Progenitor cell of endocrine pancreas (in vitro differentiated cells): ENCODE measurements at places on chromosomes 6 and 20. TPM values are rescaled to one million over a fixed set of nuclear protein-coding genes. Genes with fewer than 3 reads are reported as not detected.

- no peaks in the 10 kb centered on the region for H3K27me3 ChIP-seq
- H3K27ac ChIP-seq, result no peak overlapping the region
- H3K36me3 ChIP-seq, result peaks cover 4% of the 10 kb centered on the region
- H3K4me3 ChIP-seq, result no peak overlapping the region
- H3K4me1 ChIP-seq, result peaks cover 9% of the 10 kb centered on the region
- DNase-seq, result no peak
These were observed 449.4 kb downstream of the PTPRT start for GRCh38 chr20:42740226-42740870.

DNA sequence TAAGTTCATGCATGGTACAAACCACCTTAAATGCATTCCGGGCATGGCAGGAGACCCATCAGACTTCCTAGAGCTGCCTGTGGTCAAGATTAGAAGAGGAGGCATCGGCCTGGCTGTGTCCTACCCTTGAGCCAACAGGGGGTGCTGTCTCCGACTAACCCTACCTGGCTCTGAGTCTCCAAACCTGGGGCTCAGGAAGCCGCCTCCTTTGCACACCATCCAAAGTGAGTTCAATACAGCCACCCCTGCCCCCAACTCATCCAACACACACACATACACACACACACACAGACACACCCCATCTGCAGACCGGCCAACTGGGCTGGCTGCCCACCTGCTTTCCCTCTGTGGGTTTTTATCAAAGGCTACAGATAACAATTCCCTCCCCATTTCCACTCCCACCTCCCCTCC, 77.0 kb downstream of the JPH2 start:
- H3K27me3 ChIP-seq, result peaks cover 25% of the 10 kb centered on the region
- H3K4me3 ChIP-seq, result no peak overlapping the region
- peaks cover 1% of the 10 kb centered on the region for H3K4me1 ChIP-seq
- no peaks in the 10 kb centered on the region for H3K36me3 ChIP-seq
- H3K27ac ChIP-seq, result no peak overlapping the region

- H3K4me3 ChIP-seq, result no peak overlapping the region
- H3K27me3 ChIP-seq, result no peaks in the 10 kb centered on the region
- no peaks in the 10 kb centered on the region for H3K4me1 ChIP-seq
- no peak overlapping the region for H3K27ac ChIP-seq
These were observed 431.0 kb upstream of the IRAK1BP1 start for GRCh38 chr6:78436335-78436734.

DNA sequence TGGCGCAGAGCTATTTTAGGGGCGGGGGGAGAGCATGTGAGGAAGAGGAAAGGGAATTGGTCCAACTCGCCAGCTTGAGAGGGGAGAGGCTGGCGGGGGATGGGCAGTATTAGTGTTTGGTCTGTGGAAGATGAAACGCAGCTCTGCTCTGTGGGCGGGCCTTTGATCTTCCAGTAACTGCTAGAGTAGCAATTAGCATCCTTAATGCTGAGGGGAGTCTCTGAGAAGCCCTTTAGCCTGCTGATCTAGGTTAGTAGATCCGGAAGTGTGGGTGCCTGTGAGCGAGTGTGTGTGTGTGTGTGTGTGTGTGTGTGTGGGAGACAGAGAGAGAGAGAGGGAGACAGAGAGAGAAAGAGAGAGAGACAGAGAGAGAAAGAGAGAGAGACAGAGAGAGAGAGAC, 117.2 kb upstream of the BACH2 start:
- H3K27me3 ChIP-seq, result peaks cover 14% of the 10 kb centered on the region
- H3K4me1 ChIP-seq, result peaks cover 2% of the 10 kb centered on the region
- peak overlapping the region; percentile 1 for H3K4me3 ChIP-seq
- no peaks in the 10 kb centered on the region for H3K36me3 ChIP-seq
- no peak for DNase-seq

- DNase-seq, result no peak
- H3K27ac ChIP-seq, result no peak overlapping the region
- no peaks in the 10 kb centered on the region for H3K4me1 ChIP-seq
- no peaks in the 10 kb centered on the region for H3K36me3 ChIP-seq
- H3K4me3 ChIP-seq, result no peak overlapping the region
- no peaks in the 10 kb centered on the region for H3K27me3 ChIP-seq
These were observed 27.6 kb downstream of the PKHD1 start for GRCh38 chr6:52059821-52060220.

- no peak overlapping the region for H3K27ac ChIP-seq
- H3K4me1 ChIP-seq, result no peaks in the 10 kb centered on the region
- H3K4me3 ChIP-seq, result no peak overlapping the region
- DNase-seq, result no peak
These were observed 193.8 kb downstream of the BTBD9 start for GRCh38 chr6:38445925-38446324.

DNA sequence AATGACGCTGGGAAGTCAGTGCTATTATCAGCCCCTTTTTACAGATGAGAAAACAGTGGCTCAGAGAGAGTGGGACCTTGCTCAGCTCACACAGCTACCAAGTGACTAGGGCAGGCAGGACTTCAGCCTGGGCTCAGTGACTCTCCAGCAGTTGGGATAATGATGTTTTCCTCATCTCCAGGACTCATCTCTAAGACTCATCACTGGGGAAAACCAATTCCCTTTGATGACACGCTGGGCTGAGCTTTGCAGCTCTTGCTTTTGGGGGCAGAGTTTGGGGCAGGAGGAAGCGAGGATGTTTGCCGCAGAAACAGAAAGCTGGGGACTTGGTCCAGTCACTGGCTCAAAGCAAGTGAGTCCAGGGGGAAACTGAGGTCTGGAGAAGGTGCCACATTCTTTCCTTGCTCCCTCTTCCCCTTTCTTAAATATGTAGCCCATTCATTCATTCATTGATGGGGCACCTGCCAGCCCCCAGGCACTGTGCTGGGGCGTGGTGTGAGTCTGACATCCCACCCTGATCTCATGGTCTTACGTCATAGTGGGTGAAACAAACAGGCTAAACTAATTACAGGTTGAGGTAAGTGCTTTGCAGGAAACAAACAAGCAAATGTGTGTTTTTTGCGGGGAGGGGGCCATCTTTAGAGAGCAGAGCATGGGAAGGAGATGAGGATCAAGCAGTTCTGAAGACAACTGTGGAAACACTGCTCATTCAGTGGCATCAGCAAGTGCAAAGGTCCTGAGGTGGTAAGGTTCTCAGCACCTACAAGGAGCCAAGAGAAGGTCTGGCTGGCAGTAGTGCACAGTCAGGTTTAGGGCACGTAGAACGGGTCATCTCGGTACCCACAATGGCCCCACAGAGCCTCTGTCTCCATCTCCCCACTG, 74.4 kb upstream of the PMEPA1 start:
- no peaks in the 10 kb centered on the region for H3K36me3 ChIP-seq
- H3K4me3 ChIP-seq, result no peak overlapping the region
- no peak overlapping the region for H3K27ac ChIP-seq

DNA sequence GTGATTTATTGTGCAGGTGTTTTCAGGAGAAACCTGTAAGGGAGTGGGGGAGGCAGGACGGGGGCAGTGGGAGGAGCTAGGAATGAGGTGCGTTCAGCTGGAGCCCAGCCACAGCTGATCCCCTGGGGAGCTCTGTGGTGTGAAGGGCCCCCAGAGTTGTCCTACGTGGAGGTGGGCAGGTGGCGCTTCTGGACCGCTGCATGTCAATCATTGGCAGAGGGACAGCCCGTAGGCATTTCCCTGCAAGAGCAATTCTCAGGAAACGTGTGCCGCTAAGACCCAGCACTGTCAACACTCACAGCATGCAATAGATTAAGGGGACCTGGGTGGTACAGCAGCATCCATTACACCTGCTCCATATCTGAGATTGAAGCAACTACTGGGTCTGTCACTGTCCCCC, 88.0 kb downstream of the PRND start:
- H3K4me3 ChIP-seq, result no peak overlapping the region
- no peaks in the 10 kb centered on the region for H3K27me3 ChIP-seq
- no peaks in the 10 kb centered on the region for H3K36me3 ChIP-seq
- DNase-seq, result no peak
- peak overlapping the region; percentile 19 for H3K27ac ChIP-seq

GRCh38 chr6:170287371-170287876, 3.5 kb downstream of the DLL1 start:
- H3K27ac ChIP-seq, result peak overlapping the region; percentile 68
- peak overlapping the region; percentile 83 for H3K4me3 ChIP-seq
- H3K4me1 ChIP-seq, result peaks cover 34% of the 10 kb centered on the region
- peaks cover 38% of the 10 kb centered on the region for H3K36me3 ChIP-seq
- peaks cover 16% of the 10 kb centered on the region for H3K27me3 ChIP-seq
- no peak for DNase-seq

DNA sequence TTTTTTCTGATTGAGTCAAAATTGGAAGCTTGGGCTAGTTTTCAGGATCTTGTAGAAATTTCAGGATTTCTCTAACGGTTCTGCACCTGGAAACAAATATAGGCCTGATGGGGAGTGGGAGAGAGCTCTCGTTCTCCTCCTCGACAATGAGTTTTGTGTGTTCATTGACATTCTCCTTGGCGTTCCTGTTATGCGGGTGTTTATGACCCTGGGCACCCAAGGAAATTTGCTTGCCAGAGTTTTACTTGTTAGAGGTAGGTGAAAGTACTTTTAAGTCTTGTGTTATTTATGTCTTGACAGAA, 2.2 kb downstream of the ASXL1 start:
- DNase-seq, result no peak
- H3K27me3 ChIP-seq, result no peaks in the 10 kb centered on the region
- H3K27ac ChIP-seq, result peak overlapping the region; percentile 96

- H3K36me3 ChIP-seq, result peaks cover 11% of the 10 kb centered on the region
- DNase-seq, result no peak
- no peak overlapping the region for H3K4me3 ChIP-seq
- no peaks in the 10 kb centered on the region for H3K4me1 ChIP-seq
- H3K27ac ChIP-seq, result peak overlapping the region; percentile 62
- no peaks in the 10 kb centered on the region for H3K27me3 ChIP-seq
These were observed 51.3 kb downstream of the PTPN1 start for GRCh38 chr20:50561379-50562078.

- no peaks in the 10 kb centered on the region for H3K36me3 ChIP-seq
- H3K27me3 ChIP-seq, result peaks cover 15% of the 10 kb centered on the region
- no peak for DNase-seq
These were observed 39.3 kb upstream of the DUSP22 start for GRCh38 chr6:252775-253535.

GRCh38 chr6:48713612-48714011, 602.6 kb upstream of the PTCHD4 start:
- peaks cover 4% of the 10 kb centered on the region for H3K4me1 ChIP-seq
- H3K4me3 ChIP-seq, result no peak overlapping the region
- no peak overlapping the region for H3K27ac ChIP-seq
- no peaks in the 10 kb centered on the region for H3K27me3 ChIP-seq
- DNase-seq, result no peak
- H3K36me3 ChIP-seq, result no peaks in the 10 kb centered on the region

DNA sequence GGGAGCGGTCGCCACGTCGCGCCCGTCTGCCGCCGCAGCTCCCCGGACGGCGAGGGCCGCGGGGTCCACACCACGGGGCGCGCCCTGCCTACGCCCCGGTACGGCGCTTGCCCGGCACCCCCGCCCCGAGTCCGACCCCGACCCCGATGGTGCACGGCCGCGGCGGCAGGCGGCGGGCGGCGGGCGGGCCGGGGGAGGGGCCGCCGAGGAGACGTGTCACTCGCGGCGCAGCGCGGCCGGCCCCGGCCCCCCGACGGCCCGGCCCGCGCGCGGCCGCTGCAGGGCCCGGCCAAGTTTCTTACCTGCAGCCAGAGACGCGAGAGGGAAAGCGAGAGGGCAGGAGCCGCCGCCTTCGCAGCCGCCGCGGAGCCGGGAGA, 328 bp downstream of the RRBP1 start:
- peaks cover 4% of the 10 kb centered on the region for H3K27me3 ChIP-seq
- peaks cover 7% of the 10 kb centered on the region for H3K36me3 ChIP-seq
- no peak overlapping the region for H3K27ac ChIP-seq
- peaks cover 50% of the 10 kb centered on the region for H3K4me1 ChIP-seq

DNA sequence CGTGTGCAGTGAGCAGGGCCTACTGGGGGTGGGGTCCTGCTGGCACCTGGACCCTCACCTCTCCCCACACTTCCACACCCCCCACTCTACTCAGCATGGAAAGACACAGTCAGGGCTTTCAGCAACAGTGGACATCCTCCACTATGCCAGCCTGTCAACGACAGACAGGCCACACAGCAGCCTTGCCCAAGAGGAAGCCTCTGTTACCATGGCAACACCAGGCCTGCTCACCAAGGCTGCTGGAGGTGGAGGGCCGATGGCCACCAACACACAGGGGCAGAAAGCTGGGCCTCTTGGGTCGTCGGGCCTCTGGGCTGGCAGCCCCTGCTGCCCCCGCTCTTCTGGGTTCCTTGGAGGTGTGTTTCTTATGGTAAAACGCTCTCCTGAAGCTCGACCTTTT, 13.6 kb downstream of the BNIP5 start:
- peaks cover 2% of the 10 kb centered on the region for H3K4me1 ChIP-seq
- no peak overlapping the region for H3K4me3 ChIP-seq
- no peak overlapping the region for H3K27ac ChIP-seq
- H3K27me3 ChIP-seq, result peaks cover 4% of the 10 kb centered on the region

- H3K27ac ChIP-seq, result no peak overlapping the region
- no peak overlapping the region for H3K4me3 ChIP-seq
- H3K36me3 ChIP-seq, result no peaks in the 10 kb centered on the region
- H3K4me1 ChIP-seq, result peaks cover 10% of the 10 kb centered on the region
These were observed 154.0 kb downstream of the MBOAT1 start for GRCh38 chr6:20058121-20058905.

DNA sequence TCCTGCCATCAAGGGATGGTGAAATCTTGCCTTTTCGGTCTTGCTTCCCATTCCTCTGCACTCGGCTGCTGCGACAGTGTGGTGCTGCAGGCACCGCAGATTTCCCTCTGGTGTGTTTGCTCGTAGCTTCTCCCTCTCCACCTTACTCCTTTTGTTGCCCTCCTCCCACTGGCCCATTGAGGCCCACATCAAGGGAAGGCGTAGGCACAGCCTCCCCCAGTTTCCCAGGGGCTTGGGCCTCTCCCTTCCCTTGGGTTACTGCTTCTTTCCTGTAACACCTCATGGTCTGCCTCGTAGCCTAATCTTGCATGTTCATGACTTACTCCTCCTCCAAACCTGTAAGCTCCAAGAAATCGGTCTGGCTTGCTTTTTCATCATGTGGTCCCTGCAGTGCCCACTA, 9.9 kb downstream of the E2F3 start:
- DNase-seq, result no peak
- no peaks in the 10 kb centered on the region for H3K27me3 ChIP-seq
- H3K27ac ChIP-seq, result peak overlapping the region; percentile 75
- peaks cover 25% of the 10 kb centered on the region for H3K4me1 ChIP-seq
- no peak overlapping the region for H3K4me3 ChIP-seq

CST2 gene
- not detected in 2 replicates for total RNA-seq

PLA2G7 gene
- 0.29 and 0.93 TPM in 2 replicates for total RNA-seq

SYTL3 gene
- 1.6 and 2.1 TPM in 2 replicates for total RNA-seq

TMEM74B gene
- total RNA-seq, result 15.6 and 21.9 TPM in 2 replicates

C6orf132 gene
- 11.8 and 14.5 TPM in 2 replicates for total RNA-seq

SPDEF gene
- 0.62 and 0.65 TPM in 2 replicates for total RNA-seq

NNAT gene
- total RNA-seq, result 79.2 and 87.4 TPM in 2 replicates

C6orf141 gene
- 9.4 and 12.3 TPM in 2 replicates for total RNA-seq

CLPSL1 gene
- total RNA-seq, result not detected in 2 replicates
